ENCODE measurements at places on chromosomes 7 and 10.

GRCh38 chr10:34116681-34117271 is 698.3 kb downstream of the PARD3 start:
- no peak for ATAC-seq

- peak; percentile 91 for ATAC-seq
Observed at GRCh38 chr7:148584154-148584827, 6.3 kb upstream of the C7orf33 start.

DNA sequence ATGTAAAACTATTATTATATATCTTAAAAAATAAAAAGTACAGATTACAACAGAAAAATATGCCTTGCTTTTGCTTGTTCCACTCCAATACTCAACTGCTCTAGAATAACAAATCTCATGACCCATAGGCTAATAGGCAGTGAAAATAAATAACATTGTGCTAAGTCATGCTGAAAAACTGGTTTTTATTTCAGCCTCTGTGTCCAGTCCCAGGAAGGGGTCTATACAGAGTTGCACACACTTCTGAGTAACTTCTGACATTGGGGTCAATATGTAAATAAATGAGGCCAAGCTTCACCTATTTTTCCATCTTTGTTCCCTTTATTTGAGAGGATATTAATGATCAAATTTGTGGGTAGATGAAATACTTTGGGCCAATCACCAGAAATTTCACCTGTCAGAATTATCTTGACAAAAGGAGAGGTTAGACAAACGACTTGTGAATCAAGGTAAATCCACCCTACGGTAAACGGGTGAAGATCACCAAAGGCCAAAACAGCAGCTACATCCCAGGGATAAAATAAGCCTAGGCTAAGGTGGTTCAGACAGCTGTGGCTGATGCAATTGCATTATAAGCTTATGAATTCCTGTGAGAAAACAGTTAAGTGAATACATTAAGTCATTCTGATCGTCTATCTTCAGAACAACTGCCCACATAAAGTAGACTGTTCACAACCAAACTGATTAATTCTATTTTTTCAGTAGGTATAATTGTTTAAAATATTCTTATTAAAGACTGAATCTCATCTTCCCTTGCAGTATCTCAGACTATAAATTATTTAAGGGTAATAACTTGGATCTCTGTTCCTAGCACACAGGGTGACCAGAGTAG is 87.5 kb downstream of the UBE2H start:
- ATAC-seq: no peak

GRCh38 chr7:7972922-7973594 is 4.5 kb downstream of the GLCCI1 start:
- no peak for ATAC-seq

- ATAC-seq: no peak
Observed at GRCh38 chr10:49281461-49281860, 17.5 kb upstream of the C10orf71 start.

- no peak for ATAC-seq
Observed at GRCh38 chr10:35015843-35016408, 74.2 kb downstream of the CUL2 start.

GRCh38 chr10:121974019-121974534 is 940 bp downstream of the NSMCE4A start:
- ATAC-seq: peak; percentile 40

DNA sequence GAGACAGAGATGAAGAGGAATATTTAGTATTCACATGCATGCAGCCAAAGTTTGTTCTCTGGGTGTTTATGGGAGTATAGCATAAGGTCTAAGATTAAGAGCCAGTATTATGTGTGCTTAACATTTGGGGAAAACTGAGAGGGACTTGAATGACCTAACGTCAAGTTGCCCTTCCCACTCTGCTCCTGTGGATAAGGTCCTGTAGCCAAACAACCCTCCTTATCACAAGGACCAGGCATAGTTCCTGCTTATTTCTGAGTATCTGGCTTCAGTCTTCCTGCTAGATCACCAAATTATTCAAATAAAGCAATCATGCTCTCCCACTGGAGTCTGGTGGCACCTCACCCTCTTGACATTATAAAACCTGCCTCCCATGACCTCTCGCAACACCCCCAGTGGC is 137.9 kb upstream of the SEMA3E start:
- ATAC-seq: no peak

DNA sequence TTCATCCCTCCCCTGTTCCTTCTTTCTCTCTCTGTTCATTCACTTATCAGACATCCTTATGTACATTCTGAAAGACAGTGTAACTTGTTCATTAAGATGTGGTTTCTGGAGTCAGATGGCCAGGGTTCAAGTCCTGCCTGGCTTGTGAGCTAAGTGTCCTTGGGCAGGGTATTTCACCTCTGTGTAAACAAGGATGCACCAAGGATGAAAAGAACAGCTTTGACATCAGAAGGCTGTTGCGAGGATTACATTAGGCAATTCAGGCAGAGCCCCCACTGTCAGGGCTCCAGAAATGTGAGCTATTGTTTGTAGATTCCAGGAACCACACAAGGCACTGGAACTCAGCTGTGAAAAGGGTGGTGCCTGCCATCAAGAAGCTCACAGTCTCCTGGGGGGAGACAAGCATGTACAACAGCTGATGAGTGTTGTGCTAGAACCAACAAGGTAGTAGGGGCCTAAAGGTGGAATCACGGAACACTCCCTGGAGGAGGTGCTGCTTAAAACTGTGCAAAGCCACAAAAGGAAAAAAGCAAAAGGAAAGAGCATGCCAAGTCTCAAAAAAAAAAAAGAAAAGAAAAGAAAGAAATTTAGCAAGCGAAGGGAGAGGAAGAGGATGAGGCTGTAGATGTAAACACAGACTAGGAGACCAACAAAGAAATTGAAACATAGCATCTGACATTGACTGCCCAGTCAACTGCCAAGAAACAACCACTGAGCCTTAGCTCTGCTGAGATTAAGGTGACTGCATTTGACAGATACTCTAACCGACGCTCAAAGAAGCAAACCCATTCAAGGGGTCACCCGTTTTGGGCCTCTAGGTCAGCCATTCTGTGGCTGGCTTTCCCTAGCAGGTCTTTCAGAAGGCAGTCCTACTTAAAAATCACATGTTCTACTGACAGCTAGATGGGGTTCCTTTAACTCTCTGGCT is 12.5 kb downstream of the PDLIM1 start:
- no peak for ATAC-seq

GRCh38 chr10:49628599-49628998 is 14.8 kb downstream of the CHAT start:
- no peak for ATAC-seq

GRCh38 chr7:142720986-142721385 is 28.3 kb upstream of the PRSS1 start:
- ATAC-seq: no peak

GRCh38 chr7:112157072-112157471 is 49.1 kb downstream of the DOCK4 start:
- no peak for ATAC-seq

GRCh38 chr7:12314199-12314598 is 89.5 kb downstream of the VWDE start:
- ATAC-seq: peak; percentile 90

DNA sequence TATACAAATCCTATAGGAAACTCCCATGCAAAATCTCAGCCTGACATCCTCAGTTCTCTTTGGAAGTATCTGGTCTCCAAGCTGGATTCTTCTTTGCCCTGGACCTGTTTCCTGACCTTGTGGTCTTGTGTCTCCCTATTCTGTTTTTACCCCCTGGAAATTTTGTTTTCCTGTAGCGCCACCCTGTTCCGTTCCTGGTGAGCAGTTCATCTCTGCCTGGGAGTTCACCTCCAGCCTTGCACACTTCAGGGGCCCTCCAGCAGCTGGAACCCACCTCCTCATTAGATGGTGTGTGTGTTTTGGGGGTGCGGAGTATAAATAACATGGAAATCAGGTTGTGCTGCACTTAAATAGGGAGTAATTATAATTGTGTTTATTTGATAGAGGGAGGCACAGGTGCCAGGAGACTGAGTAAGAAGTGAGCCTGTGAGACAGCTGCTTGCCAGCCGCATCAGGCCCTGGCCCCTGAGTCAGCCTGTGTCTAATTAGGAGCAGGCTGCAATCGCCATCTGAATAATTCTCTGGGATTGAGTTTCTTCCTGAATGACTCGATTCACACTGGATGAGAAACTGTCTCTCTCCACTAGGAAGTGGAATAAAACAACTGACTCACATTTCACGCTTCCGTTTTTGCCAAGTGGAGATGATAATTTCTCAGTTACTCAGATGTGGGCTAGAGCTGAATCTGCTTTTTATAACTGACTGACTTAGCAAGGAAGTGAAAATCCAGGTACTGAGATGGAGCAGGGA is 69.4 kb upstream of the HECTD2 start:
- ATAC-seq: no peak

GRCh38 chr7:13802651-13803050 is 186.8 kb downstream of the ETV1 start:
- no peak for ATAC-seq

GRCh38 chr7:148912758-148913541 is 28.9 kb upstream of the EZH2 start:
- ATAC-seq: peak; percentile 73

Measured in stimulated activated memory B cell treated with anti-CD40 and anti-IgM and Interleukin-4, amounts not matched to agents 10 μg/mL and 1 μg/mL and 100 μg/mL, for 72 hours (primary cell).